Peyer's patch (tissue), 4 donors: ENCODE measurements at places on chromosomes 12 and 14. TPM values are rescaled to one million over a fixed set of nuclear protein-coding genes. Genes with fewer than 3 reads are reported as not detected.

GRCh38 chr12:108821407-108822397, 35.7 kb downstream of the SSH1 start:
- DNase-seq: no peak

DNA sequence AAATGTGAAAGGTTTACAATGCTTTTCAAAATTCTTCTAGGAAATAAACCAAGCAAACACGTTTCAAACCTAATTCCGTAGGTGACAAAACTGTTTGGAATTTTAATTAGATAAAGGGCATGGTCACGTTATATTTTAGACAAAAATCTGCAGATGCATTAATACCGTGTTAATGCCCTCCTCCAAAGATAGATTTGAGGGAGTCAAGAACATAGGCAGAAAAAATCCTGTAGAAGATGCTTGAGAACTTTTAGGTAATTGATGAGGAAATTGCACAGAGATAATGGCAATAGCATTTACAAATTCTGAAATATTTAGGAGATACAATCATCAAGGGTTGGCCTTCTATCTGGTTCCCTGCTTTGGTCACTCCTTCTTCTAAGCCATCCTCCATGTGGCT, 212.6 kb downstream of the TMTC3 start:
- no peak for DNase-seq

The EXOC3L4 gene
- total RNA-seq: 21.2 TPM

The SMIM41 gene
- 6.6 TPM for total RNA-seq

The RPS6KL1 gene
- total RNA-seq: 12.7 TPM

The SRGAP1 gene
- 92.4 TPM for total RNA-seq
